ENCODE measurements at places on chromosomes 5 and 9. TPM values are rescaled to one million over a fixed set of nuclear protein-coding genes. Genes with fewer than 3 reads are reported as not detected.

The PRUNE2 gene
- 459 TPM for total RNA-seq

The PFDN1 gene
- total RNA-seq: 159 TPM

DNA sequence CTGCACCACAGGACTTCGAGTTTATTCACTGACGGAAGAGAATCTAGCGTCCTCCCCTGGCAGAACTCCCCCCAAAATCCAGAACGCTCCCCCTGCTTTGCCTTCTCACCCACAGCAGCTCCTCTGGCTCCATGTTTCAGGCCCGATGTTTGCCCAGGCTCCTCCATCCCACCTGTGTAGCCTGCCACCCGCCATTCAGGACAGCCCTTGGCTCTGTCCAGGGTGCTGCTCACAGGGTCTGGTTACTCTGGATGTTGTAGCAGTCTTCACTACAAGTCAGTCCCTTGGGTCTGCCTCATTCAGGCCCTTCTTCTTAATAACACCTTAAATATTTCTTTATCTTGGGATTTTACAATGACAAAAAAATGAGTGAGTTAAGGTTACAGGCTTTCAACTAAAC lies 41.3 kb upstream of the SV2C start:
- no peak for DNase-seq

GRCh38 chr9:137051145-137051724 lies 2.6 kb downstream of the ENTPD2 start:
- no peak for DNase-seq

GRCh38 chr9:114168281-114169028 lies 13.1 kb downstream of the COL27A1 start:
- DNase-seq: no peak

The ZFAND5 gene
- total RNA-seq: 146 TPM

DNA sequence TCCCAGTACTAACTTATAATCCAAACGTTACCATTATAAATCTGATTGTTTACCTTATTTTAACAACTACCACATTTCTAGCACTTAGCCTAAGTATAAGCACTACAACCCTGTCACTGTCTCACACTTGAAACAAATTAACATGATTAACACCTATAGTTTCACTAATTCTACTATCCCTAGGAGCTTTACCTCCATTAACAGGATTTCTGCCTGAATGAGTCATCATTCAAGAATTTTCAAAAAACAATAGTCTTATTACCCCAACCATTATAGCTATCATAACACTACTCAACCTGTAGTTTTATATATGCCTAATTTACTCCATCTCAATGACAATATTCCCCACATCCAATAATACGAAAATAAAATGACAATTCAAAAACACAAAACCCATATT lies 89.6 kb downstream of the INSL6 start:
- no peak for DNase-seq

- no peak for DNase-seq
These were observed 2011.3 kb downstream of the EFNA5 start for GRCh38 chr5:105659396-105659795.

The ZNF883 gene
- total RNA-seq: 1.4 TPM

The PKD2L2 gene
- total RNA-seq: not detected

DNA sequence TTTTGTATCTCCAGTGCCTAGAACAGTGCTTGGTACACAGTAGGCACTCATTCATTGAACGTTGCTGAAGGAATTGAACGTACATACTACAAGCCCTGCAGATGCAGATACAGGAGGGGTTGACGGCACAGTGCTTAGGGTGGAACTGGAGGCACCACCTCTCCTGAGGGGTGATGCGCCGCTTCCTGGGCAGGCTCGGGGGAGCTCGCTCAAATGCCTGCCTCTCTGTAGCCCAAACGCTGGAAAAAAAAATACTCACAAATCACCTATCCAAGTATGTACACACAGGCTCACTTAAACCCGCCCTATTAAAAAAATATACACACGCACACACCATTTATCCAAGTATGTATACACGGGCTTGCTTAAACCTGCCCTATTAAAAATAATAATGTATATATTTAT lies 536 bp upstream of the COMMD10 start:
- DNase-seq: no peak

Data from sigmoid colon (tissue), 7 donors.